Kidney (tissue), 22 donors: ENCODE measurements at places on chromosomes 16 and 17. TPM values are rescaled to one million over a fixed set of nuclear protein-coding genes. Genes with fewer than 3 reads are reported as not detected.

The MYH11 gene
- 40.2 TPM for polyA plus RNA-seq

The OR2C1 gene
- not detected for polyA plus RNA-seq

The KRT39 gene
- polyA plus RNA-seq: not detected

The FADS6 gene
- polyA plus RNA-seq: not detected

The SRCIN1 gene
- polyA plus RNA-seq: 0.34 TPM

The NXPH3 gene
- polyA plus RNA-seq: 1.2 TPM

The CDK5RAP3 gene
- 140 TPM for polyA plus RNA-seq

The NPIPA7 gene
- 7.2 TPM for polyA plus RNA-seq

The AIPL1 gene
- polyA plus RNA-seq: not detected

The SLC5A11 gene
- polyA plus RNA-seq: 2.1 TPM

The RHBDL3 gene
- polyA plus RNA-seq: 0.11 TPM

The MEIOC gene
- polyA plus RNA-seq: 0.26 TPM

The CTF1 gene
- 13.0 TPM for polyA plus RNA-seq

The ESRP2 gene
- 19.1 TPM for polyA plus RNA-seq

The ERBB2 gene
- 76.5 TPM for polyA plus RNA-seq

The MT1F gene
- 312 TPM for polyA plus RNA-seq

The NUPR1 gene
- polyA plus RNA-seq: 125 TPM

The TMEM235 gene
- polyA plus RNA-seq: not detected

The CHST4 gene
- polyA plus RNA-seq: not detected

The LDHD gene
- 73.3 TPM for polyA plus RNA-seq

The GSPT1 gene
- polyA plus RNA-seq: 48.3 TPM
